Muscle of arm (tissue), 14 donors: ENCODE measurements at places on chromosomes 13 and 19. TPM values are rescaled to one million over a fixed set of nuclear protein-coding genes. Genes with fewer than 3 reads are reported as not detected.

Gene ADGRE3
- polyA plus RNA-seq, result not detected

Gene ERCC1
- polyA plus RNA-seq, result not detected

DNA sequence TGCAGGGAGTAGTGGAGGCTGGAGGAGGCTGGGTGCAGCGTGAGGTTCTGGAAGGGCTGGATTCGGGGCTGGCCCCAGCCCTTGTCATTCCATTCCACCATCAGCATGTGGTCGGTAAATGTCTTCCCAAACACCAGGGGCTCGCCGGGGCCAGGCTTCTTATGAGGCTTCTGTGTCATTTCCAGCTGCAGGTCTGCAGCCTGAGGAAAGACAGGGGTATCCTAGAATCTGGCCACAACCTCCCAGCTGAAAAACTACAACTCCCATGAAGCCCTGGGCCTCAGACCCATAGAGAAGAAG lies 4.4 kb downstream of the BCAT2 start:
- DNase-seq, result peak; percentile 75

Gene KRTDAP
- polyA plus RNA-seq, result not detected

- DNase-seq, result no peak
These were observed 1.5 kb upstream of the ECSIT start for GRCh38 chr19:11530432-11530831.

GRCh38 chr13:30499338-30499737 lies 33.6 kb upstream of the HMGB1 start:
- DNase-seq, result no peak

DNA sequence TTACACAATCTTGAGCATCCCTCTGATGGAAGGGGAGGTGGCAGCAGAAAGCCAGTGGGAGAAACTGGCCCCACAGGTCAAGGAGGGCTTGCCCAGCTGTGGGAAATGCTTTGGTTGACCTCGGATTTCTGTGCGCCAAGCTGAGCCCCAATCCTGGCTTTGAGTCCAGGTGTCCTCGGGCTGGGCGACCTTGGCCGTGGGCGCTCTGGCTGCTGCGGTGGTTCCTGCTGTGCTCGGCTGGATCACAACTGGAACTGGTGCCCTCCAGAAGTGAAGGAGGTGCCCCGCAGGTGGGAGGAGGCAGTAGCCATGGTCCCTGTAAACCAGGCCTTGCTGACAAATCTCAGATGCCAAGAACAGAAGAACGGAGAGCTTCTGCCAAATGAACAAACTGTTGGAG lies 56.4 kb downstream of the ZNF676 start:
- DNase-seq, result no peak

- no peak for DNase-seq
These were observed 4.5 kb downstream of the CPB2 start for GRCh38 chr13:46100191-46100815.
